NCI-H510A (cell line): ENCODE measurements at places on chromosomes 5 and 9.

- no peak for DNase-seq
Measured at GRCh38 chr5:93163010-93163663, 417.9 kb downstream of the NR2F1-AS1 start.

DNA sequence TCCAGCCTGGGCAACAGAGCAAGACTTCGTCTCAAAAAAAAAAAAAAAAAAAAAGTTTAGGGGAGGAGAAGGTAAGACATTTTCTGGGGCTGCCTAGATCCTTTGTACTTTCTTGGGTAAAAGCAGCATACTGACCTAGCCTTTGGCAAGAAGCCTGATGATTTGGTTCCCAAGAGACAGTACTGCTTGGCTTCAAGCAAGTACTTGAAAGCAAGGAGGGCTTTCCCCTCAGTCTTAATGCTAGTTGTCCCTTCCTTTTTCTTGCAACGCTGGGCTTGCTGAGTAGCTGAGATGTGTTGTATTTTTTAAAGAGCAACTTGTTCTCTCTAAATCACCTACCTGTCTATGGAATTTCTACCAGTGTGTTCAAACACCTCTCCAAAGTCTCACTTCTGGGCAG is 76.2 kb downstream of the INSYN2B start:
- no peak for DNase-seq

DNA sequence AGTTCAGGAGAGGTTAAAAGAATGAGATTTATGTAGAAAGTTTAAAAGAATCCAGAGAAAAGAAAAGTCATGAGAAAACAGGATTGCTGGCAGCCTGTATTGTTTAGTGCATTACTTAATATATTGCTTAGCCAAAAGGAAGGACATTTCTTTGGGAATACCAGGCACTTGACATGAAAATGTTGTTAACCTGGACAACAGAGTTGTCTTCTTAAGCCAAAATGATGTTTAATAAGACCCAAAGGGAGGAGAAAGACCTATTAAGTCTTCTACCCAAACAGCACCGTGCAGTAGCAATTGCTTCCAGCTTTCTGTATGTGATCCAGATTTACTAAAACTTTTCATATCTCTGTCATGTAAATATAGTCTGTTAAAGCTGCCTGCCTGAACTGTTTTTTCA is 74.0 kb upstream of the PRLR start:
- no peak for DNase-seq

GRCh38 chr9:86983249-86983619 is 35.9 kb upstream of the GAS1 start:
- no peak for DNase-seq

- no peak for DNase-seq
Measured at GRCh38 chr5:160221082-160221481, 8.2 kb upstream of the FABP6 start.

- no peak for DNase-seq
Measured at GRCh38 chr9:126988857-126989256, 74.3 kb downstream of the RALGPS1 start.

- DNase-seq, result no peak
Measured at GRCh38 chr9:125867751-125868415, 120.7 kb downstream of the PBX3 start.

DNA sequence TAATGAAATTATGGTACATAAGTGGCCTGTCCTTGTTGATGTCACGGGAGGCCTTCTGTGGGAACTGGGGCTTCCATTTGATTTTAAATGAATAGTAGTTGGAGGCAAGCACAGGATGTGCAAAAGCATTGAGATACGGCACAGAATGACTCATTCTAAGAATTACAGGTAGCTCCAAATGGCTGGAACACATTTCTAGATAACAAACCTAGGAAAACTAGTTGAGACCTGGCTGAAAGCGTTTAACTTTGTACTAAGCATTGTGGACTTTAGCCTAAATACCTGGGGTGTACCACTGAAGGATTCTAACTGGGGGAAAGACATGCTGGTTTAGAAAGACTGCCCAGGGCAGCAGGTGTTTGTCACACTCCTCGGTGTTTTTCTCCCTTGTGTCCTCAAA is 9.4 kb downstream of the SKP2 start:
- DNase-seq, result no peak
